A549 (cell line): ENCODE measurements at places on chromosomes 3 and 15.
A peak's percentile ranks its signal among the peaks of the same experiment; 100 is the strongest.

DNA sequence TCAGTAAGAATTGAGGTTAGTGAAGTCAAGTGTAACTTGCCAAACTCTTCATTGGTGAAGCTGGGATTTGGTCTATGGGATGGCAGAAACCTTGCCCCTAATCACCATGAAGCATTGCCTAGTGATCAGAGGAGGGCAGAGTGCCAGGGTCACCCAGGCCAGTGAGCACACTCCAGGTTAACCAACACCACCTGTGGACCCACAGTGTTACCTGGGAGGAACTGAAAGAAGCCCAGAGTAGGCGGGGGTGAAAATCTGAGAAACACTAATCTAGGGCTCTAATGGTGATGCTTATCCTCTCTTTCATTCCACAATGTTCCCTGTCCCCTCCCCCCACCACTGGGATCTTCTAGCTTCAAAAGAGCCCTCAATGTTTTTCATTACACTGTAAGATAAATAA is 372.8 kb downstream of the CTNNB1 start:
- DNase-seq = no peak

GRCh38 chr3:23365066-23365465 is 161.9 kb downstream of the UBE2E2 start:
- no peak for DNase-seq

GRCh38 chr3:141421639-141422319 is 53.5 kb downstream of the ZBTB38 start:
- DNase-seq = no peak

- no peak for DNase-seq
Measured at GRCh38 chr15:66982250-66982649, 83.2 kb upstream of the SMAD3 start.

DNA sequence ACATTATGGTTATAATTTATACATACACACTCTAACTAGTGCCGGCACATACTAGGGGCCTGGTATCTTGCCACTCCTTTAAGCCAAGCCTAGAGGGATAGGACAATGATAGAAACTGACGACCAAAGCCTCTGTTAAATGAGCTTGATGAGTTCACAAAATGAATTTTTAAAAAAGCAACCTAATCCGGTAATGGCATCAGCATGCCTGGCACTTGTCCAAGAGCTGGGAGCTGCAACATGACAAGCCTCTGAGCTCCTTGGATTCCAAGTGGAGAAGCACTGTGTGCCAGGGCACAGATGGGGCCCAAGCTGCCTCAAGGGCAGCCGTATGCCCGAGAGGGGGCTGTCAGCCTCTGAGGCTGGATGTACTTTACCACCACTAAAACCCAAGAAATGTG is 9.7 kb downstream of the ETV5 start:
- no peak for DNase-seq

DNA sequence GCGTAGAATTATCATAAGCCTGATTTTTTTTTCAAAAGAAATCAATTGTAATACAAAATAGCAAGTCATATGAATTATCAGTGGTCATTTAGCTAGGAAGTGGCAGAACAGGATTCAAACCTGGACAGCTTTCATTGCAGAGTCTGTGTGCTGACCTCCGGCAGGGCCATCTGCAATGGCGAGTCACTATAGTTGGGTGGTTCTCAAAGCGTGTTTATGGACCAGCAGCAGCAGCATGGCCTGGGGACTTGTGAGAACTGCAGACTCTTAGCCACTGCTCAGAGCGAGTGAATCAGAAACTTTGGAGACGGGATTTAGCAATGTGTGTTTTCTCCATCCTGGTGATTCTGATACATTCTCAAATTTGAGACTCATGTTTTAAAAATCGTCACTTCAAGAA is 202.3 kb upstream of the SUCLG2 start:
- no peak for DNase-seq

DNA sequence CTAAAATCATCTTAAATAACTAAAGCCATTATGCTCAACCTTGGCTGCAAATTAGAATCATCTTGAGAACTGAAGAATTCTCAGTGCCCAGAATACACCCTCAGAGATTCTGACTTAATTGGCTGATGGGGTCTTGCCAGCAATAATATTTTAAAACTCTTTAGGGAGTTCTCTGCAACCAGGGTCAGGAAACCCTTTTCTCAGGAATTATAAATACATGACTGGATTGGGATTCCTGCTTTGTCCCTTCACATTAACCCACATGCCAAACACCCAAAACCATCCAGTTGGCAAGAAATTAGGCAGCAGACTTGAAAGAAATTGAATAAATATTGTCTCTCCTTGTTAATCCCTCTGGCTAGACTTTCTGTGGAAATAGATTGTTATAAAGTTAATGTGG is 482.3 kb upstream of the NECTIN3 start:
- no peak for DNase-seq

DNA sequence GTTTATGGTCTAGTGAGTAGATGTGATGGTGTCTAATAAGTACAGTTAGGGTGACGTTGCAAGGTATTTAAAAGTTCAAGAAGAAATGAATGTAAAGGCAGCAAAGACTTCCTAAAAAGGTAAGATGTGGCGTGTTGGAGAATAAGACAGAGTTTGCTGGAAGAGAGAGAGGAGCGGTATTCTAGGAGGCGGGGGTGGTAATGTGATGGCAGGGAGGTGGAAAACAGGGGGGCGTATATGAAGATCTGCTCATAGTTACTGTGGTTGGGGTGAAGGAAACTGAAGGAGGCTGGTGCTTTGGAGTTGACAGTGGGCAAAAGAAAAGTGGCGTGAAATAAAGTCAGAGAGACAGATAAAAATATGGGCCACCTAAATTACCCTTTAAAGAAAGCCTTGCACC is 164.9 kb upstream of the LRRN1 start:
- DNase-seq = no peak

GRCh38 chr3:48694610-48695392 is 9.1 kb upstream of the NCKIPSD start:
- peak; percentile 25 for DNase-seq

DNA sequence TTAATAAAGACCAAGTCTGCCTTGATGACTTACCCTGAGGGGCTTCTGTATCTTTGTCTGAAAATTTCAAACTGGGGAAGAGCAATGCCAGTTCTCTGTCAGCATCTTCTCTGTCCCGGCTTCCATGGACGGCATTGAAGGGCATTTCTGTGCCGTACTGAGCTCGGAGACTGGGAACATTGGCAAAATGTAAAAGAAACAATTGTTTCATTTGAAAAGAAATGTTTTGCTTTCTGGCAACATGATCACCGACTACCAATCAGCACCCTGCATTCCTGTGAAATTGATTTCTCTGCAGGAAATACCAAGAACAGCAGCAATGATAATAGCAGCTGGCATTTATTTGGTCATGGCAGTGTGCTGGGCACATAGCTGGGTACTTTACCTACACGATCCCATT is 26.2 kb downstream of the NME9 start:
- no peak for DNase-seq

DNA sequence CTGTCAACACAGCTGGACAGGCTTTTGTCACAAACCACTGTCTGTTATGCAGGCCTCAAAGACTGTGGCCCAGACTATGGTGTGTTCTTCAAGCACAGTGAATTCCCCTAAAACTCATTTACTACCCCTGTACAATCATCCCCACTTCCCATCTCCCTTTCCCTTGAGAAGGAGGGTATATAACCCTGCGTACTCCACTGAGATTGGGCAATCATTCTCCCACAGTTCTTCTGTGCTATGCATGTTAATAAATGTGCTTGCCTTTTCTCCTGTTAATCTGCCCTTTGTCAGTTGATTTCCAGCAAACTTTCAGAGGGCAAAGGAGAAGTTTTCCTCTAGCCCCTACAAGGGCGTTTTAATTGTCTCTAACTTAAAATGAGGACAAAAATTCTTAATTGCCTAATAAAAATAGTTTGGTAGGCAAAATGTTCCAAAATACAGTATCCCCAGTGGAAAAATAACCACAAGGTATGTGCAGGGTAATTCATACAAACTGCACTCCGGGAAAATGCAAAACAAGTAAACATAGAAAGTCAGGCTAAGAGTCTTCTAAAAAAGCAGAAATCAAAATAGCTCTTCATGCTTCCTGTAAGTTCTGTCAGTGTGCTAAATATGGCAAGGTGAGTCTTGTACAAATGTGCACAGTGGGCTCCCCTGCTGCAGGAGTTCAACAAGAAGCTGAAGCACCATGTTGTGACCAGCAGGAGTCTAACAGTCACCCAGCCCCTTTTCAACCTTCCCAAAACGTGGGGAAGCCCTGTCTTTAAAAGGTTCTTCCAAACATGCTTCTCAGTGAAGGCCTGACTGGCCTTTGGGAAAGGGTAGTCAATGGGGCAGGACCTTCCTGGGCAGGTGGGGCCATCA is 10.2 kb downstream of the ATP10A start:
- DNase-seq = no peak

DNA sequence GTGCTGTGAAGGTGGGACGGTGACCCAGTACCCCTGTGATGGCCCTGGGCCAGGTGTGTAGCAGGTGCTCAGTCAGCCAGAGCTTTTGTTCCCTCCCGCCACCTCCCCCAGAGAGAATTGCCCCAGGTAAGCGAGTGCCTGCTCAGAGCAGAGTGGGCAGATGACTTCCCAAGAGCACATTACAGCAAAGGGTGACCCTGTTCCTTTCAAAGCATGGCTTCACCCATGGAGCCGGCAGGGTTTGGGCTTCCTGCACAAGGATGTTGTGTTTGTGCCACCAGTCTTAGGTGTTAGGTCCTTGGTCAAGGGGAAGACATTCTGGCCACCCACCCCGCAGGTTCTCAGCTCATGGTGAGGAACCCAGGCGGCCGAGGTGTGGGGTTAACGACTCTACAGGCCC is 30.7 kb downstream of the SLC6A6 start:
- no peak for DNase-seq

DNA sequence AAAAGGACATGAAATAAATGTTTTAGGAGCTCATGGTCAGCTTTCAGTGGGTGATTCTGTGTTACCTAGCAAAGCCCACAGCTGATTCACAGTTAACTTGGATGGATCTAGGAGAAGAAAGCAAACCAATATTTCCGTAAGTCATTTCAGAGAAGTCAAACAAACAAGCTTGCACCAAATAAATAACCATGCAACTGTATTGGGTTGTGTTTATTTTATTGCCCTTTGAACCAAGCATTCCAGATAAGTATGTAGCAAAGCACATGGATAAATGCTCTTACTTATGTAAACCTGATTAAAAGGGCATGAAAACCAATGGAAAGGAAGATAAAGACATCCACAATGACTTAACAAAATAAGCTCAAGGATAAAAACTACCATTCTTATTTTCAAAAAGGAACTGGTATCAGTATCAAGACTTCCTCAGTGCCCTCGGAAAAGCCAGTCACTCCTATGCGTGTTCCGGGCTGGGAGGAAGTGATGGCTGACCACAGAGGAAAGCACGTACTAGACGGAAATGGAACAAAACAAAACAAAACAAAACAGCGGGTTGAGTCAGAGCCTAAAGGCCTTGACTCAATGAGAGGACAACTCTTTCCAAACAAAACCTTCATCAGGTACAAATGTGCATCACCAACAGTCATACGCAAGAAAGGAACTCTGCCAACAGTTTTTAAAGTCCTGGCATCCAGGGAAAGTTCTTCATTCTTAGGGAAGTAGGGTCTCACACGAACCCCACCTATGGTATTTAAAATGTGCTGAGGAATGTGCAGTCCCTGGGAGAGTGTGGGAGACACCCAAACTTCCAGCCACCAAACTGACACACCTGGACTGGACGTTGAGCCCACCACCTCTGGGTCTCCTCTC is 103.3 kb downstream of the SNRK start:
- no peak for DNase-seq

GRCh38 chr3:52233968-52234367 is 5.0 kb downstream of the TWF2 start:
- no peak for DNase-seq

GRCh38 chr3:31996195-31996594 is 14.6 kb downstream of the ZNF860 start:
- DNase-seq = no peak

DNA sequence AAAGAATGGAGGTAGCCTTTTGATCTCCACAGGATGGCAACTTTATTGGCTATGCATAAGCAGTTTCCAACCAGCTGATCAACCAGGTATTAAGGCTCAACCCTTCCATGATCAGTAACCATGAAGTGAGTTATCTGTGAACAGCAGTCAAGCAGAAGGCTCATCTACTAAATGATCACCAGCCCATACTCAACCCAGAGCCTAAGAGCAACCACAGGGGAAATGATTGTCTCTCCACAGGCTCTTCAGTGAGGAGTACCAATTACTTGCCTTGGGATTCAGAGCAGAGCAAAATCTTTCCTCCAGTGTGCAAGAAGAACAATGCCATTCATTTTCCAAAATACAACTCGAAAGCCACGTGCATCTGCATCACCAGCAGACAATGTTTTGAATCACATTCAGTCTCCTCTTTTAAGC is 754.8 kb downstream of the ROBO1 start:
- DNase-seq = no peak

DNA sequence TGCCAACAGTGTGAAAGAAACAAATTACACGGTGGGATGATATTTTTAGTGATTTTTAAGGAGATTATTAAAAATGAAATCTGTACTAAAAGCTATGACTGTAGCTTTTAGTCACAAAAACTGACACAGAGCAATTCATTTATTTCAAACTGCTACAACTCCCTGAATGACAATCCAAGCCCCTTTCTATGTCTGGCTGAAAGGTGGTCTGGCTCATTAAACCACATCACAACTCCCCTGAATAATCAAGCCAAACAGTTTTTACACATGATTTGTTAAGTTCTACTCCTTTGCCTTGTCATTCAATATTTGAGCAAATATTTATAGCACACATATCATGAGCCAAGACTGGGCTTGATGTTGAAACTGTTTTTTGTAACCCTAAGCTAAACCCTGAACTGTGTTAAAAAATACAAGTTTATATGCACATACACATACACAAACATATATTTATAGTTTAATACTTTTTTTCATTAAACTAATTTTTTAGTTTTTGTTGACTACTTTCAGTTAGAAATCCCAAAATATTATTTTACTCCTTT is 125.5 kb downstream of the RBMS3 start:
- DNase-seq = no peak

- peak; percentile 33 for DNase-seq
Measured at GRCh38 chr3:48222616-48223513, at the start of gene CAMP. Gene CAMP, plus strand, starts transcription at chr3:48223495. Its CDS starts 17 bp downstream, at chr3:48223512.

DNA sequence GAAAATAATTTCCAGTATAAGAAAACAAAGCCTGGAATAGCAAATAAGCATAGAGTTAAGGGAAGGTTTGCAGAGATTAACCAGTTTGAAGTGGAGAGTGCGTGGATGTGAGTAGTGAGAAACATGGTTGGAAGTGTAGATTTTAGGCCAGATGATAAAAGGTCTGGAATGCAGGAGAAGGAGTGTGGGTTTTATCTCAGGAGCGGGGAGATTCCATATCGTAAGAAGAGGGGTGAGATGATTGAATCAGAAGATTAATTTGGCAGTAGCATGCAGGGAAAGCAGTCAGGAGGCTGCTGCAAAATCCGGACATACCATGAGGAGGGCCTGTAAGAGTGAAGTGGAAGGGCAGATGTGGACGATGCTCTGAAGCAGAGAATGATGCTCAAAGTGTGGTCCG is 13.7 kb downstream of the PPARG start:
- DNase-seq = no peak
